ENCODE measurements at places on chromosomes 5 and 9.

DNA sequence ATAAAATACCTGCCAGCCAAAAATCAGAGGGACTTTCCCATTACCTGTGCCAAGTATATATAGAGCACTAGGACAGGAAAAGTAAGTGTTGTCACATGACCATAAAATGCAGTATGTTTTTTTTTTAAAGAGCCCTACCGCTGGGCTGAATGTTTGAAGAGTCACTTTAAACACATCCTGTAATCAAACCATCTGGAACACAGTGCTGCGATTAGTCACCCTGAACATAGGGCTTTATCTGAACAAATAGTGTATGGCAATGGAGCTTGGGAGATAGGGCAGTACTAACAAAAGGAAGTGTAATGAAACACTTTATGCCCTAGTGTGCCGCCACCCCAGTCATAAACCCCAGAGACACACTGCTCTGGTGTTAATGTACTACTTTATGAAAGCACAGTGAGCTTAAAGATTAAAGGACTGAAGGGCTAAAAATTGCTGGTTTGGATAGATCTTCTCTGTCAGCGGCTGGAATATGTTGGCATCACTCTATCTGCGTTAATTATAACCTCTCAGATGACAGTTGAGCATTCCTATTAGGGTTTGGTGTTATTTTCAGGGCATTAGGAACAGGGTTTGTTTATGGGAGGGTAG, 90.4 kb downstream of the ZNF608 start:
- no peak for DNase-seq

GRCh38 chr5:78544561-78545201, 103.9 kb downstream of the LHFPL2 start:
- no peak for DNase-seq

GRCh38 chr5:136984772-136985446, 514.2 kb downstream of the SPOCK1 start:
- DNase-seq: no peak

- no peak for DNase-seq
Observed at GRCh38 chr5:96312383-96312782, 120.7 kb downstream of the PCSK1 start.

GRCh38 chr9:77593528-77593927, 54.6 kb downstream of the GNA14 start:
- DNase-seq: no peak

- no peak for DNase-seq
Observed at GRCh38 chr5:10725636-10726035, 35.4 kb downstream of the DAP start.

DNA sequence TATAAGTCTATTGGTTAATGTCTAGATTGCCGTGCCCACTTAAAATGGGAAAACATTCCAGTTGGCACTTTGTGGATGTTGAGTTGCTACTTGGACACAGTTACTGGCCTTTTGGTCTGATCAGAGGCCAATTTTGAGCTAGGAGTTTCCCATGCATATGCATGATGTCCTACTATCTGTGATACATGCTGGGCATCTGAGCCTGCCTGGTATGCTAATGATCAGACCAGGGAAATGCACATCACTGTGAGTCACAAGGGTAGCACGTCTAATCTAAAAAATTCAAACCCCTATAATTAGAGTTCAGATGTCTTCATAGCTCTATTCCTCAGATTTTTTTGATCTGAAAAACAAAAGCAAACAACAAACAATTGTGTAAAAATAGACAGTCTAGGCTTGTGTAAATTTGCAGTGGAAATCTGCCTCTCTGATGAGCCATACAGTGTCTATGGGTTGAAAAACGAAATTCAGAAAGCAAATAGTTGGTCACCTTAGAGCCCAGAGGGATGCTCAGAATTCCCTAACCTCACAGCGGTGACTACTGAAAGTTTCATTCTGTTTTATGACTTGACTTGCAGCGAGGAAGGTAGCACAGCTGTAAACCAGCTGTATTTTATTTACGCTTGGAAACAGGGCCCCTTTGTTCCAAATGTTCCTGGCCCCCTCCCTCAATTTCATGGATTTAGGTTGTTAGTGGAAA, 37.3 kb downstream of the PALM2AKAP2 start:
- DNase-seq: no peak

GRCh38 chr5:93158841-93159240, 422.2 kb downstream of the NR2F1-AS1 start:
- no peak for DNase-seq

DNA sequence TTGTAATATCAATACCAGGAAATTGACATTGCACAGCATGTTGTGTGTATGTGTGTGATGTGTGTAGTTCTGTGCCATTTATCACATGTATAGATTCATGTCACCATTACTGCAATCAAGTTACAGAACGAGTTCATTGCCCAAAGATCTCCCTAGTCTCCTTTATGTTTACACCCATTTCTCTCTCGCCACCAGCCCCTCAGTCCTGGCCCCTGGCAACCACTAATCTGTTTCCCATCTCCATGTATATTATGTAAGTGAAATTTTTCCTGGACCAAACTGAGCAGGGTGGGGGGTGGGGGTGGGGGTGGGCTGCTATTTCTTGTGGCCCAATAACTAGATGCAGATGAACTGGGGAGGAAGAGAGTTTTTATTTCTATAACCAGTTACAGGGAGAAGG, 11.5 kb upstream of the S1PR3 start:
- no peak for DNase-seq

DNA sequence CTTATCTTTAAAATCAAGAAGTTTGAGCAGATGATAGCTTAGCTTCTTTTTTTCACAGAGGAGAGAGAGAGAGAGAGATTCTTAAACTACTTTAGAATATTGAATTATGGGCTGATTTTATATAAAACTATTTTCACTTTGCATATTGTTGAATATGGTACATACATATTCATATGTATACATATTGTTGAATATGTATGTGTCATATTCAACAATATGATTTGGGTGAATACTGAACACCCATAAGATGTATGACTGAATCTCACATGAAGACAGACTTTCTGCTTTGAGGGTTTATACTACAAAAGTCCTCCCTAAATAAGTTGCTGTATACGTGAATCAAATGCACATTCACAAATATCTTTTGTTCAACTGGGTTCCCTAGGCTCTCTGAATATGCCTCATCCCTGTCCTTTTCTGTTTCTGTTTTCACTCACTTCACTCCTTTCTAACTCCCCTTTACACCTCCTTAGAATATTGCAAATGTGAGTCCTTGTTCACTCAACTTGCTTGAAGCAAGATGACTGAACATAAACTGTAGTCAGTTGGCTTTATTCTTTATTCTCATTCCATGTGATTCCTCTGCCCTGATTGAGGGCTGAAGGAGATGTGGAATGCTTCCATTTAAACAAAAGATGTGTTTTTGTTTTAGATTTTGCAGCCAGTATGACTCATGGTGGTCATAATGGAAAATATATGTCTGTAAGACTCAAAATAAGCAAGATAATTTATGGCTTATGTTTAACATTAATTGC, 225.4 kb upstream of the DAB2 start:
- DNase-seq: no peak
